ENCODE measurements at places on chromosomes 7 and 10.

- no peak for DNase-seq
These were observed 41.5 kb upstream of the PLEKHA1 start for GRCh38 chr10:122333037-122333436.

DNA sequence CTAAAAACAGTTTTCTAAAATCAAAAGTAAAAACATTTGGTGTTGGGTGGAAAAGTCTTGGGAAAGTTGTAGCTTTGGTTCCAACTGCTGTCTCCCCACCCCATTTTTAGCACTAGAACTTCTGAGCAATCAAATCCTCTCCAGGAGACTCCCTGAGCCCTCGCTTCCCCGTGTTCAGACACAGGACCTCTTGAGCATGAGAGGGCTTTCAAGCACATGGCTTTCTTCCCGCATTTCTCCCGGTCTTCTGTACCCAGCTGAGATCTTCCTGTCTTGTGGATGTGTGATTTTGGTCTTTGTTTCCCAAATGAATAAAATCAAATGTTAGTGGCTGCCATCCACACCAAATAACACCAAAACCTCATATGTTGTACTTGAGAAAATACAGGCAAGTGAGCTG, 5.0 kb downstream of the CXCL12 start:
- no peak for DNase-seq

DNA sequence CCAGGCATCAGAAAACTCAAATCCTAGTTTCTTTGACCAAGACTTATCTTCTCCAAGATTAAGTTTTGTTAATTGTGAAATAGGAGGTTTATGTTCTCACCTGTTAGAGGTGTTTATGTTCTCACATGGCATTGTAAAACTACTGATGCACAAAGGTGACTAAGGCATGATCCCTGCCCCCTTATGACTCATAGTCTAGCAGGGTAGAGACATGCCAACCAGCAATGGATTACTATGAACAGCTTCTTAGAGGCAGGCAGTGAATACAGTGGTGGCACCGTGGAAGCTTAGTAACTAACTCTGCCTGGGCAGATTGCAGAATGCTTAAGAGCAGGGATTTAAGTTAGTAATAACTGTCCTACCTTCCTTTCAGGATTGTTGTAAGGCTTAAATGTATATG, 400.9 kb downstream of the SORCS3 start:
- DNase-seq, result no peak

DNA sequence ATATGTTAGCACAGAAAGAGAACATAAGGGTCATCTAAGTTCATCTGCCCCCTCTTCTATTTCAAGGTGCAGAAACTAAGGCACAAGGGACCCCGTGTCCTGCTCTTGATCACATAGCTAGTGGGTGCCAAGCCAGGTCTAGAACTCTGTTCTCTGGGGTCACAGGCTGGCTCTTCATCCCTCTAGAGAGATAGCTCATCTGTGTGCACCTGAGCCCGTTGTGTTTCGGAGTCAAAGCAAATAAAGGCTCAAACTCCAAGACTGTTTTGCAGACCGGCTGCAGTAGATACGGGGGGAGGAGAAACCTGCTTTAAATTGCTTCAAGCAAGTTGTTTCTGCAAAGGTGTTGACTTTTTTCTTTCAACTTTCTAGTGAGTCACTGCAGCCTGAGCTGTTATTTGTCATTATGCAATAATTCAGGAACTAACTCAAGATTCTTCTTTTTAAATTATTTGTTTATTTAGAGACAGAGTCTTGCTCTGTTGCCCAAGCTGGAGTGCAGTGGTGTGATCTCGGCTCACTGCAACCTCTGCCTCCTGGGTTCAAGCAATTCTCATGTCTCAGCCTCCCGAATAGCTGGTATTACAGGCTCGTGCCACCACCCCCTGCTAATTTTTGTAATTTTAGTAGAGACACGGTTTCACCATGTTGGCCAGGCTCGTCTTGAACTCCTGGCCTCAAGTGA, 6.5 kb downstream of the BLVRA start:
- DNase-seq, result no peak

DNA sequence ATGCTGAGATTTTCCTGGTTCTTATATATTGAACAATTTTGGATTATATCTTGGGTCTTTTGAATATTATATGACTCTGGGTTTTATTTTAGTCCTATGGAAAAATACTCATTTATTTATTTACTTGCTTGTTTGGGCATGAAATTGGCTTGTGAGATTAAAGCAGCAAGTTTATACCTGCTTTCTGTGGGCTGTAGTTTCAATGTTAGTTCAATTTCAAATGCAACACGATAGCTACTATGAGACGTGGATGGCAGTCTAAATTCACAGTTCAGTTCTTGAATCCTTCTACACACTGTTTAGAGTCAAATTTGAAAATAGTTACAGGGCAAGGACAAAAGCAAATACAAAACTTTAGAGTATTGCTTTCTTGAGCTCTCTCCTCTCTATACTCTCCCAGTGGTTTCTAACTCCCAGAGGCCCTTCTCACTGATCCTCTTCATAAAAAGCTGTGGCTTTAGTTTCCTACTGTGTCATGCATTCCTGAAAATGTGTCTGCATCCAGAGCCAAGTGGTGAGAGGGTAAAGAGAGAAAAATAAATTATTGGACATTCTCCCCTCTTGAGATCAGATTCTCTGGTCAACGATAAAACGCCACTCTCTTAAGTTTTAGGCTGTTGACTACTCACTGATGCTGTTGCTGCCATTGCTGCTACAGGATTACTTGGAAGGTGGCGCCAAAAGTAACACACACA, 34.4 kb downstream of the POLR1F start:
- DNase-seq, result no peak

GRCh38 chr7:79610313-79610712, 156.8 kb upstream of the MAGI2 start:
- DNase-seq, result no peak

- no peak for DNase-seq
These were observed 369.4 kb upstream of the IGFBP3 start for GRCh38 chr7:46290374-46291049.

GRCh38 chr10:132602614-132603013, 65.0 kb downstream of the INPP5A start:
- no peak for DNase-seq

DNA sequence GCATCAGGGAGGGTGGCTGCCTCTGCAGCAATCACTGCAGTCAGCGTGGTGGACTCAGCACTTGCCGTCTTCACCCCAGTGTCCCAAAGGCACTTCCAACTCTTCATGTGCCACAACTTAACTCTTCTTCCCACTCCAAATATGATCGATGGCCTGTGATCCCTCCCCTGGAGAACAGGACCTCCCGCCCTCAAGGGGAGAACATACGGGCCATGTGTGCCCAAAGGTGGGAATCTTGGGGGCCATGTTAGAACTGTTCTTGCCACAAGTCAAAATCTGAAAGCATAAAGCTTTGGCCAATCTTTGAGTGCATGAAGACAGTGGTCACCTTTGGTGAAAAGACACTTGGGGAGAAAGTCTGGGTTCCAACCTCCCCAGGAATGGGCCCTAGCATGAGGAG, 368.5 kb upstream of the MGMT start:
- no peak for DNase-seq

DNA sequence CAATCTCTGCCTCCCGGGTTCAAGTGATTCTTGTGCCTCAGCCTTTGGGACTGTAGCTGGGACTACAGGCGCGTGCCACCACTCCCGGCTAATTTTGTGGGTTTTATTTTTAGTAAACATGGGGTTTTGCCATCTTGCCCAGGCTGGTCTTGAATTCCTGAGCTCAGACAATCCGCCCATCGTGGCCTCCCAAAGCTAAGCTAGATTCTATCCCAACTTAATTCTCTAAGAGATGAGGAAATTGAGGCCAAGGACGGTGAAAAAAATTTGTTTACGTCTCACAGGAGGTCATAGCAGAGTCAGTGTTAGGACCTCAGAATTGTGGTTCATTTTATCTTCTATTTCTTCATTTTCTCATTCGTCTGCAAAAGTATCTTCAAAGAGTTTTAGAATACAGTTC, 6.1 kb downstream of the CCAR1 start:
- no peak for DNase-seq

DNA sequence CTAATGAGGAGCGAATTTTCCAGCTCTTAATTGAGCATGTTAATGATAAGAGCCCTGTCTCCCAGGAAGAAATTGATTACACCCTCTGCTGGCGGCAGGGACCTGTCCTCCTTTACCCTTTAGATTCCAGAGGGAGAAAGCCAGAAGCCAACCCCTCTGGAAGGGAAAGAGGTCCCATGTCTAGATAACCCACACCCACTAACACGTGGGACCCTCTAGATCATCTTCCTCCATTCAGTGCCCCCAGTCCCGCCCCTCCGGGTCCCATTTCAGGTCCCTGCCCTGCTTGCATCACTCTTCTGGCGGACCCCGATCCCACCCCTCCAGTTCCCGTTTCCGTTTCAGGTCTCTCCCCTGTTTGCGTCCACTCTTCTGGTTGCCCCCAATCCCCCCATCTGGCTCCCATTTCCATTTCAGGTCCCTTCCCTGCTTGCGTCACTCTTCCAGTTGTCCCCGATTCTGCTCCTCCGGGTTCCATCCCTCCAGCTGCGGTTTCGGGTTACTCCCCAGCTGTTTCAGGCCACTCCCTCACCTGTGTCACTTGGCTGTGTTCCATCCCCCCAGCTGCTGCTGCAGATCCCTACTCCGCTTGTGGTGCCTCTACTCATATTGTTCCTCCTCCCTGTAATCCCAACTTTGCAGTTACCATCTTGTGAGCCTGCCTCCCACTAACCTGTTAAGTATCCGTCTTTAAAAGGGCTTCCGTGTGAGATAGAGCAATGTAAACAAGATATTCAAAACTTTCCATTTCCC, 202.4 kb downstream of the SH2D4B start:
- no peak for DNase-seq

DNA sequence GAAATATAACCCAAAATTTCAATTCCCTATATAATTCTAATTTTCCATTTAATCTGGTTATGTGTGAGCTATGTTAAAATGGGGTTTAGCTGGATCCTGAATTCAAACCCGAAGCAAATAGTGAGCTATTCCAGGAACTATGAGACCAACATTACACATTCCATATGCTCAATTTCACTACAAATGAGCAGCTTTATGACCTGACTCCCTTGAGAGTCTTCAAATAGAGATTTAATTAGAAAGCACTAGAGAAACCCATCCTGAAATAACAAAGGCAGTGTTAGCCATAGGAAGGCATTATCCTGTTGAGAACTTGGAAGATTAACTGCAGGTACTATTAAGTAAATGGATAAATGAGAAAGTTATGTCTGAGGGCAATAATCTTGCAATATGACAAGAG, 890.0 kb downstream of the GRM8 start:
- no peak for DNase-seq

DNA sequence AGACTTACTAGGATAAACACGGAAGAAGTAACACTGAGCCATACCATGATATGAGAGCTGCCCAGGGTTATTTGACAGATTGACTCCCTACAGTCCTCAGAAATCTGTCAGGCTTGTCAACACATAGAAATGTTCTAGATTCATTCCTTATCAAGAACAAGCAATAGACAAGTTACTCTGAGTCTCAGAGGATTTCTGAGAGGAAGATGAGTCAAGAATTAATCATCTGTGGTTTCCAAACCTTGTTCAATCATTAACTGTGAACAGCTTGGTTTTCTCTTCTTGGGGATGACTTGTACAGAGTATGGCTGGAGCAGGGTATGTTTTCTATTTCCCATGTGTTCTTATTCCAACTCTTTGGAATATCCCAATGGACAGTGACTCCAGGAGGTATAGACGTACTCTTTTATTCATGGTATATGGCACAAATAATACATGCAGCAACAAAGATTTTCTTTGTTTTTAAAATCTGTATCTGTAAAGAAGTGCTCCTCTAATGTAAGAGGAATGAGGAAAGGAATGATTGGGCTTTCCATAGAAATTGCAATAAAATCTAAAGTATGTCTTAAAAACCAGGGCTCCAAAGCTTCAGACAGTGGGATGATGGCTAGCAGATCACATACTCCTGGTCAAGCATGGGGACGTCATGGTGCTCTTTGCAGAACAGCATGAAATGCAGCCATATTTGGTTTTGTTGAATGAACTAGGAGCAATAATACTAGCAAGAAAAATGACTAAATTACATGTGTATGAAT, 11.9 kb upstream of the SFR1 start:
- no peak for DNase-seq

DNA sequence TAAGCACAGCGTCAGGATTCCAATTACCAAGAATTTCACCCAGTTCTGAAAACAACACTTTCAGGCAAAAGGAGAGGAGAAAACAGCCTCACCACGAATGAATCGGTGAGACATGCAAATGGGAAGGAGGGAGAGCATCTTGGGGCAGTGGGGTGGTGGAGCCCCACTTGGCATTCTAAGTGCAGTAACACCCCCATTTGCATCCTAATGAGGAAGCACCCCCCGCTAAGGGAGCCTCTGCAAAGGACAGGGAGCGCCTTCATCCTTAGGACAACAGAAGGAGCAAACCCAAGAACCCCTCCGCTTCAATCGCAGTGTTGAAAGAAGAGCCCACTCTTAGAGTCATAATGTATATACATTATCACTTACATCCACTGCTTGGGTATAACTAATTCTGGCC, 46.8 kb downstream of the NRAP start:
- DNase-seq, result no peak

DNA sequence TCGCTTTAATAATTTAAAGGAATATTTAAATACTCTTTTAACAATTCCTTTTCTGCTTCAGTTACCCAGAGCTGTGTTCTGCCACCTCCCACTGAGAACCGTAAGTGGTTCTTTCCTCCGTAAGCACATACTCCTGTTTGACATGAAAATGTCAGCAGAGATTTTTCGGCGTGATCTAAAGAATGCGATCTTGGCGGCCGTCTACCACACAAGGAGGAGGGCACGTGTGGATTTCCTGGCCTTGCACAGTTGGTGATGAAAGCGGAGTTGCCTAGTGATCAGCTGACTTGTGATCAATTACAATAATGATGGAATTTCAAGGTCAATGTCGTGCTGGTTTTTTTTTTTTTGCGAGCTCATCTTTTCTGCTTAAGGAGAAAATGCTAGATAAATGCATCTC, 35.6 kb upstream of the INSIG1 start:
- no peak for DNase-seq

DNA sequence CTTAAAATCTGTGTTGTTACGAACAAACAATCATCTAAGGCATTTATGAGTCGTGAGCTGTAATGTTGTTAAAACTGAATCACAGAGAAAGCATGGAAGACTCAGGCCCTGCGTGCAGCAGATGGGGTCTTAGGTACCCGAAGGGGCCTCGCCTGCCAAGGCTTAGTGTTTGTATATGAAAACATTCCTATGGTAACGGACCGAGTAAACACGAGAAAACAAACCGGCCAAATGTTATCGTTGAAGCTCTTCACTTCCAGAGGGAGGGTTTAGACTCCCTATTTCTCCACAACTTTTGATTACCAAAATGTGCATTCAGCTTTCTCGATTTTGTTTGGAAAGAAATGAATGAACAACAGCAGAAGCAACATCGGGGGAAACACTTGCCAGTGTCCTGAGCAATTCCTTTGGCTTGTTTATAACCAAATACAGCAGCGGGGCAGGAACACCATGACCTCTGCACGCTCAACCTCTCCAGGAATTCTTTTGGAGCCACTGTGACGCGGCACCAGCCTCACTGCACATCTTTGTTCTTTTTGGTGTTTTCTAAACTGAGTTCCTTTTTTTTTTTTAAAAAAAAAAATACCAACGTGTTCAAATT, 121.6 kb upstream of the KLF6 start:
- DNase-seq, result no peak

GRCh38 chr10:73894245-73894971, 16.5 kb upstream of the PLAU start:
- DNase-seq, result no peak
